Effector CD8-positive, alpha-beta T cell (primary cell): ENCODE measurements at places on chromosomes 5 and 9.

- no peak for DNase-seq
Observed at GRCh38 chr5:169602535-169602934, 19.0 kb downstream of the SPDL1 start.

DNA sequence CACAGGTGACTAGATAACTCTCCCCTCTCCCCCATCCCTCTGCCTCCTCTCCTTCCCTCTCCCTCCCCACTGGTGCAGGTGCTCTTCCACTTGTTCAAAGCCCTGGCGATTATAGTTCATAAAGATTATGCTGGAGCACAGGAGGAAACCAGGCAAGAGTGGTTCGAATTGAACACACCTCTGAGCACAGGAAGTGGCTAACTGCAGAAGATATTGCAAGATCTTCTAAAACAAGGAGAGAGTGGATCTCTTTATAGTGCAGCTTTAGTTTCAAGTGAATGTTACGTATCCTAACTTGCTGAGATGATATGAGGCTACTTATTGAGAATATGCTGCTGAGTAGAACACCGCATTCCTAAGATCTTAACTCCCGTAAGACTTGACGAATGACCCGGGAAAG lies 178.4 kb downstream of the GOLPH3 start:
- no peak for DNase-seq

GRCh38 chr5:160357861-160358411 lies 12.5 kb downstream of the C1QTNF2 start:
- no peak for DNase-seq

GRCh38 chr5:150120062-150120441 lies 33.7 kb upstream of the CSF1R start:
- no peak for DNase-seq

DNA sequence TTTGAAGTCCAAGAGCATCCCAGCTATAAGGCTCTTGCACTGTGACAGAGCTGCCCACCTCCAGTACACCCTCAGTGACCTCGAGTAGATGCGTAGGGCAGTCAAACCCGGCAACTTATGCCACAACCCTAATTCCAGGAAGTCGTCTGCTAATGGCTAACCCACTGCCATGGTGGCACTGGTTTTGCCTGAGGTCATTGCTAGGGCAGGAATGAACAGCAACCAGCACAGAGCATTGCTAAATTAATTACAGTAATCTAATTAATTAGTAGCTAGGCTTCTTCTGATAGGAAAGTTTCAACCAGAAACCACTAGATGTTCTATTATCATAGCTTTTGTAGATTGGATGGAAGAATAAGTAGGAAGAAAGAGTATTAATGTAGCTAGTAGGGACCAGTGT lies 122.8 kb downstream of the DPYSL3 start:
- no peak for DNase-seq

- no peak for DNase-seq
Observed at GRCh38 chr5:50886657-50887345, 220.4 kb downstream of the PARP8 start.

GRCh38 chr5:122877518-122877917 lies 32.1 kb downstream of the SNX24 start:
- no peak for DNase-seq

GRCh38 chr9:89742660-89743059 lies 137.8 kb downstream of the GADD45G start:
- DNase-seq, result no peak
